ENCODE measurements at places on chromosomes 4 and X.

GRCh38 chr4:3440011-3440410, 1.8 kb upstream of the HGFAC start:
- ATAC-seq: no peak

- ATAC-seq: no peak
Measured at GRCh38 chr4:1958276-1959103, 50.3 kb downstream of the NELFA start.

DNA sequence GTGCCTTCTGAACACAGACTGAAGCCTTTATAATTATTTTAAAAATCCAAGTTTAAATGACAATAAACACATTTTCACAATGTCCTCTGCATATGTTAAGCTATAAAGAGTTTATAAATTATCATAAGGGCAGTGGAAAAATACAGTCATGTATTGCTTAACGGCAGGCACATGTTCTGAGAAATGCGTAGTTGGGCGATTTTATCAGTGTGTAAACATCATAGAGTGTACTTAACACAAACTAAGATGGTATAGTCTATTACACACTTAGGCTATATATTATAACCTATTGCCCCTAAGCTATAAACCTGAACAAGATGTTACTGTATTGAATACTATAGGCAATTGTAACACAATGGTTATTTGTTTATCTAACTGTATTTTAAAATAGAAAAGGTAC, 254.7 kb downstream of the GABRG1 start:
- ATAC-seq: no peak

DNA sequence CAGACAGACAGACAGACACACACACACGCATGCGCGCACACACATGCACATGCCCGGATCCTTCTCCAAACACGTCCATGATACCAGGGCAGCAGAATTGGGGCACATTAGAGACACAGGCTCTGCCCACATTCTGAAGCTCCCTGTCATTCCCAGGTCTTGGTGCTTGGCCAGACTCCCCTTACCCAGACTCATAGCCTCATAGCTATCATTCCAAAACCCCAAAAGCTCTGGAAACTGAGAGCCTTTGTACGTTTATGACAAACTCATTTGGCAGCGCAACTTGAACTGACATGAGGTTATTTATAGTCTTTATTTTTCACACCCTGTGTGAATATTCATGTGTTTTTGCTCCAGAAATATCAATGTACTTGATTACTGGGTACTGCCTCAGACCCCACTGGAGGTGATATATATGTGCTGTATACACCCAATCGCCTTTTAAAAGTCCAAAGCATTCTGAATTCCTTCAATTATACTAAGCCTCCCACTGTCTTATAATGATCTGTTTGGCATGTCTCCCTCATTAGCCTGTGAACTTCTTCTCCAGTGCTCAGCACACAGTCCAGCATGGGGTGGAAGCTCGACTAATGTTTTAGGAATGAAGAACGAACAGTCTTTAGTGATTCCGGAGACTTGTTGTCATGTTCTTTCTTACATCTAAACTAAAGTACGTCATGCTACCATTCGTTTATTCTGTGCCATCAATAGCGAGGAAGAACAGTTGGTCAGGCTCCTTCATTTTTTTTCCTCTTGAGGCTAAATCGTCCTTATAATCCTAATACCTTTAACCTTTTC, 45.0 kb downstream of the RTL9 start:
- no peak for ATAC-seq

DNA sequence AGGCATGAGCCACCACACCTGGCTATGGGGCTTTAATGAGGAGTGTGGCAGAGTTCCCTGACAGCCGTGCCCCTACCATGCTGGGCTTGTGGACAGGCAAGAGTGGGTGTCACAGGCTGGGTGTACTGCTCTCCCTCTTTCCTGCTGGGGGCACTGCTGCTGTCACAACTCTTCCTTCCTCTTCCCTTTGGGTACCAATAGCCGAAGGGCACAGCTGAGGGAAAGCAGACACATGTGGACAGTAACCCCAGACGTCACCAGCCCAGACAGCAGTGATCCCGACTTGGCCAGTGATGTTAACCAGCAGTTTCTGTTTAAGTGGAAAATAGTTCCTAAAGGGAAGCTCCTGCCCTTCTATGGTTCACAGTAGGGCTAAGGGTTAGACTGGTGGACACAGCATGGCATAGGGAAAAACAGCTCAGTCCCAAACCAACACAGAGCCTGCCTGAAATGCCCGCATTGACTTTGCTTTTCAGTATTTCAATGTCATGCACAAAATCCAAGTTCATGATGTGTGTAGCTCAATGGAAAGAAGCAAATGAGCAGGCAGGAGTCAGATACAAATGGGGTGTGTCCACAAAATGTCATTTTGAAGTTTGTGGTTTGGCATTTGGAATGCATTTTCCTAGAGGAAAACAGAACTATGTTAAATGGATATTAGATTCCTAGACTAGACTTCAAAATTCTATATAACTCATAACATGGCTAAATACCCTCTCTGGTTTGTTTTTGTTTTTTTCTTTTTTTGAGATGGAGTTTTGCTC, 24.9 kb upstream of the DDX3X start:
- no peak for ATAC-seq

DNA sequence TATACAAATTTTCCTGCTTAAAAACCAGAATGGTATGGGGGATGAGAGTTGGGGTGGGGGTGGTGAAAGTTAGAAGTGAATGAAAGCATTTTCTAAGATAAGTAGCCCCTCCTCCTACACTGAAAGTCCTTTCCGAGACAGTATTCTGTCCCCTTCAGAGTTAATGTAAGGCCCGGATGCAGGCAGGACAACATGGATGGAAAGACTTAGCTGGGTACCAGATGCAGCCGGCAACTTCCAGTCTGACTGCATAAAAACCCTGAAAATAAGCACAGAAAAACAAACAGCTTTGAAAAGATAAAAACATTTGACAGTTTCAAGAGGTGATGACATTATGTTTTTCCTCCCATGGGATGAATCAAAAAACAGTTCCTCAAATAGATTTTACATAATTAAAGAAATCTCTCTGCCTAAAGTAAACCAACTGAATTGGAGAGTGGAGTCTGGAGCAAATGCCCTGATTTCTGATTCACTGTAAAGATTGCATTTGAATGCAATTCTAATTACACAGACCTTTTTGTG, 196.3 kb downstream of the GPAT3 start:
- no peak for ATAC-seq

GRCh38 chr4:39543034-39543433, 15.8 kb upstream of the UGDH start:
- ATAC-seq: no peak

DNA sequence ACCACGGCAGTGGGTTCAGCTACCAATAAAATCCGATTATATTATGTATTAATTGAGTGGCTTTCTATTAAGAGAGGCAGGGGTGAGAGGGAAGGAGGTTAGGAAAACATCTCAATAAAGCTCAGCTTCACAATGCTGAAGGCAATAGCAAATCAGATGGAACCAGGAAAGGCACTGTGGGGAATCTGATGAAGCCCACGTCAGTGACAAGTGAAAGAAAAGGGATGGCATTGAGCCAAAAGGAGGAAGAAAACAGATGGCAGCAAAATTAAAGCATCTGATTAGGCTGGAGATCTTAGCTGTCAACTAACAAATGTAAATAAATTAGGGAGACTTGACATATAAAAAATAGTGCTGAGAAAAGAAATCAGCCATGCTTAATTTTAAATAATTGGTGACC, 180.9 kb downstream of the RASL11B start:
- ATAC-seq: no peak

DNA sequence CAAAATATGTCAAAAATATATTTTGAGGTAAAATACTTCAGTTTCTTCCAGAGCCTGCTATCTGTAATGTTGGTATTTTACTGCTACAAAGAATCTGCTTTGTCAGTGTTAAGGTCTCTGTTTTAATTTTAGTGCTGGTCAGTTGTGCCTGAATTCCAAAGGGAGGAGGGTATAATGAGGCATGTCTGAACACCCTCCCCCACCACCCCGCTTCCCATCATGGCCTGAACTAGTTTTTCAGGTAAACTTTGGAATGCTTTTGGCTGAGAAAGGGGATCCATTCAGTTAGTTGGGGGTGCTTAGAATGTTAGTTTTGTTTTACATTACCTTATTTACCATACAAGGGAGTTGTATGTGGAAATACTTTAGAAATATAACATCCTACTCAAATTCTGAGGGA, 158.5 kb downstream of the MID1IP1 start:
- ATAC-seq: no peak

GRCh38 chrX:95893636-95894035, 791.0 kb upstream of the DIAPH2 start:
- no peak for ATAC-seq

DNA sequence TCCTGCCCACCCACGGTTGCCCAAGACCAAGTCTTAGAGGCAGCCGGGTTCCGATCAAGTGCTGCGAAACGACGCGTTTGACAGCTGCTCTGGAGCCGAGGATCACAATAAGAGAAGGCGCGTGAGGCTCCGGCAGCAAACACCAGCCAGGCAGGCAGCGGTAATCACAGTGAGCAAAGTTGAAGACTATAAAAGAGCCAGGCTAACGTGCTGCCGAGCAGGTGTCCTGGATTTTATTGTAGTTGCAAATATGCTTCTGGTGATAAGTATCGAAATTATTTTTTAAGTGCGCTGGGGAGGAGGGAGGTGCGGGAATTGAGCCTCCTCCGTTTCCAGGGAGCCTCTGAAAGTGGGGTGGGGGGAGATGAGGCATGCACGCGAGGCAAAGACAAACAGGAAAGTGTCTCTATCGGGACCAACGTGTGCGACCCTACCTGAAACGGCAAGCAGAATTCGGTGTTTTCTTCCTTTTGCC, 590 bp downstream of the GABRA2 start:
- ATAC-seq: no peak

GRCh38 chr4:100949350-100949935, 397.9 kb downstream of the PPP3CA start:
- ATAC-seq: no peak

DNA sequence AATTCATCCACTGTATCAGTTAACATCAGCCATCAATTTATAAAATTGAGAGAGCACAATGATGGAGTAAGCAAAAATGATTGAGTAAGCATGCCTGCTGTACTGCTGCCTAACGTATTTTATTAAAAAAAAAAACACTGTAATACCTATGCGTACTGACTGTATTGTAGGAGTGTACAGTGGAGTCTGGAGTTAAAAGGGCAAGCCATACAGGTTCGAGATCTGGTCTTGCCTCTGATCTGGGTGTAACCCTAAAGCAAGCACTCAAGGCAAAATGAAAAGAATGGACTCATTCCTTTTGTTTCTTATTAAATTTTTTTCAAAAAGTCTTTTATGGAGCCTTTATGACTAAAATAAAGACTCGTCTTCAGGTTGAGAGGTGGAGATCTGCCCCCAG, 894.2 kb upstream of the INTU start:
- ATAC-seq: no peak

DNA sequence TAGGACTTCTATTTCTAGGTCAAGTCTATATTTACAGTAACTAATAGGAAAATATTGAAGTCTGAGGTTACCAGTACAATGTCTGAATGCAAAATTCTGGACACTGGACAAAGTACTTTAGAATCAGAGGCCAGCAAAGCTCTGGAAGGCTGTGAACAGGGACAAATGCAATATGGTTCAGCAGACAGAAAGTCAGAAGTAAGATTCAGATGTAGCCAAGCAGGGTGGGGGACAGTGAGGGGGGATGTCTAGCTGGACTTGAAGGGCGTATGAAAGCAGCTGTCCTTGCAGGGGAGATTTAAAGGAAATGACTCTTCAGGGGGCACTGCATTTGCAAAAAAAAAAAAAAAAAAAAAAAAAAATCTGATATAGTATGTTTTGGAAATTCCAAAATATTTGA, 2.9 kb downstream of the SORBS2 start:
- no peak for ATAC-seq

All from activated CD4-positive, CD25-positive, alpha-beta regulatory T cell treated with anti-CD3 and anti-CD28 coated beads, Interleukin-2, amount 50 U/mL, for 24 hours (primary cell).